ENCODE measurements at places on chromosomes 1 and 21.

DNA sequence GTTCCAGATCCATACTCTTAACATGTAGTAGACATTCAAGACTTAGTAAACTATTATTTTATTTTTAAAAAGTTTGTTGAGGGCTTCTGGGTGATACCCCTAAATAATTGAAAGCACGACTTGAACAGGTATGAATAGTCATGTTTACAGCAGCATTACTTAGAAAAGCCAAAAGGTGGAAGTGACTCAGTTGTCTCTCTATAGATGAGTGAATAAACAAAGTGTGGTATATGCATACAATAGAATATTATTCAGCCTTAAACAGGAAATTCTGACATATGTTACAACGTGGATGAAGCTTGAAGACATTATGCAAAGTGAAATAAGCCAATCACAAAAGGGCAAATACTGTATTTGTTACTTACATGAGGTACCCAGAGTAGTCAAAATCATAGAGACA is 26.5 kb downstream of the TSNAX start:
- DNase-seq: no peak

DNA sequence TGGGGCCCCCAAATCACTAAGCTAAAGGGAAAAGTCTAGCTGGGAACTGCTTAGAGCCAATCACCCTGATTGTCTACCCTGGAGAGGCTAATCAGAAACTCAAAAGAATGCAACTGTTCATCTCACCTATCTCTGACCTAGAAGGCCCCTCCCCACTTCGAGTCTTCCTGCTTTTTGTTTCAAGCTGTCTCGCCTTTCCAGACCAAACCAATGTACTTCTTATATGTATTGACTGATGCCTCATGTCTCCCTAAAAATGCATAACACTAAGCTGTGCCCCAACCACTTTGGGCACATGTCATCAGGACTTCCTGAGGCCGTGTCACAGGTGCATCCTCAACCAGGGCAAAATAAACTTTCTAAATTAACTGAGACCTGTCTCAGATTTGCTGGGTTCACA is 209.5 kb downstream of the APP start:
- DNase-seq: no peak

DNA sequence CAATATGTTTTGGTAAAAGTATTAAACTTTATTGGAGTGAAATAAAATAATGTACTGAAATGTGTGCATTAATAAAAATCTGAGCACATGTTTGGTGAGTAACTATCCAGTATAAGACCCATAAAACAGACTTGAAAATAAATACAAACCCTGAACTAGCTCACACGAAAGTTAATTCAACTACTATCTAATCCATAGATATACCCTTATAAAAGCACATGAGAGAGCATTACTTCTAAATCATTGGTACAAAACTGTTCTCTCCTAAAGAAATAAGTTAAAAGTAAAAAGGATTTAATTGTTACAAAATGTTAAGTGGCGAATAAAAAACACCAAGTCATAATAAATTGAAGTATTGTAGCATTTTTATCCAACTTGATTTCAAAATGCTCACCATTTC is 295.6 kb downstream of the PTPRC start:
- no peak for DNase-seq

- no peak for DNase-seq
Measured at GRCh38 chr1:18603212-18603852, 27.3 kb upstream of the PAX7 start.

Measured in stimulated activated CD4-positive, alpha-beta T cell treated with anti-CD3 and anti-CD28 coated beads, Interleukin-15, amount 100 ng/mL, for 48 hours (primary cell).